HS-27A (cell line): ENCODE measurements at places on chromosomes 7 and 10.

DNA sequence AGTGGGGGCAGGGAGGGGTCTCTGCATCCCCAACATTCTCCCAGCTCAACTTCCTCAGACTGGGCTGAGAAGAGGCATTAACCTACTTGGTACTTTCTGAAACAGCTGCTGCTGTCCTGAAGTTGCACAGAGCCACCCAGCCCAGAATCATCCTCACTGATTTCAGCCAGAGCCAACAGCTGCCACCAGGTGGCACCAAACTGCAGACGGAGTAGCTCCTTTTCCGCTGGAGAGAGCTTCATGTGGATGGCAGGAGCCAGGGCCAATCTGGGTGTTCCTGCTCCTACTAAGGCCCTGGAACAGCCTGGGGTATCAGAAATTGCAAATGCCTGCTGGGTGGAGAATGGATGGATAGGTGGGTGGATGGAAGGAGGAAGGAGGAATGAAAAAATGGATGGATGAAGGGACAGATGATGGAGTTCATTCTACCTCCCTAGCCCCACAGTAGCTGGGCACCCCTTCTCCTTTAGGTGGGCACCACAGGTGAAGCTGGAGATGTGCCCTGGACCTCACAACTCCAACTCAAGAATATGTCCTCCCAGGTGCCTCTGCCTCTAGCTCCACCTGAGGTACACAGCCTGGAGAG is 11.8 kb upstream of the DRGX start:
- DNase-seq: no peak

DNA sequence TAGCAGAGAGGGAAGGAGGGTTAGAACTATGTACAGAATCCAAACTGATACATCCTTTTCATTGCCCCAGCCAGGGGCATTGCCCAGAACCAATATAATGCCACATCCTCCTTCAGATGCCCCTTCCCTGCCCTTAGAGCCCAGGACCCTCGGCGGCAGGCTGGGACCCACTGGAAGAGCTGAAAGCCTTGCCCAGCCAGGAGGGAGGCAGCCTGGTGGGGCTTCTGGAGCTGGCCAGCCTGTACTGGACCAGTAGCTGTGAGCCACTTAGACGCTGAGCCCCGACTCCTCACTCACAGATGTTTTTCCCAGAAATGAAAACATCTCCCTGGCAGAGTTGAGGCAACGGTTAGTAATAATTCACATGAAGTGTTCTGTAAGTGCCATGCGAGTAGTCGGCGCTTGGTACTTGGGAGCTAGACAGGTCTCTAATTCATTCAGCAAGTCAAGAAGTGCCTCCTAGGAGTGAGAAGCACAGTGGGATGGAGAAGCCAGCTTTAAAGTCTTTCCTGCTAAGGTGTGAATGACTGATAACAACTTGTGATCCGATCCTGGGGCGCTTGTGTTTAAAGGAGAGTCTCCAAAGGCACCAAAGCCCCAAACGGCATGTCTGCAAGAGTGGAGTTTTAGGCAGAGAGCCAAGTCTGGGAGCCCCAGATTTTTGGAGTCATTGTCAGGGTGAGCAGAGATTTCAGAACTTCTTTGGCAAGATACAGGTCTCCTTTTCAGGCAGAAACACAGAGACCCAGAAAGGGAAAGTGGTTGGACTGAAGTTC is 9.8 kb downstream of the VSIR start:
- no peak for DNase-seq

GRCh38 chr7:70338015-70338414 is 739.7 kb downstream of the AUTS2 start:
- no peak for DNase-seq

DNA sequence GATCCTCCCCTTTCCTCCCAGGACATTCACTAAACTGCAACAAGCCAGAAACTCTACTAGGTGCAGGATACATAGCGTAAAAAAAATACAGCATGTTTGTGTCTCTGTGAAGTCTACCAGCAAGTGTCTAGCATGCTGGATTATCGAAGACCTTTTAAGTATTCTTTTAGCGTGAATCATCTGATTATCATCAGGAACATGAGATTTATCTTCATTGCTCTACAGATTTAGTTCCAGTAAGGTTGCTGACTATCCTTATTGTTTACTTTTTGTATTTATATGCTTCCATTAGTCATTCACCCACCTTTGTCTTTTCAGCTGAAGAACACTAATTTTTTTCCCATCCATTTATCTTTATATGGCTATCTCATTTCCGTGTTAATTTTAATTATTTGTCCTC is 62.8 kb downstream of the PDZD8 start:
- no peak for DNase-seq

DNA sequence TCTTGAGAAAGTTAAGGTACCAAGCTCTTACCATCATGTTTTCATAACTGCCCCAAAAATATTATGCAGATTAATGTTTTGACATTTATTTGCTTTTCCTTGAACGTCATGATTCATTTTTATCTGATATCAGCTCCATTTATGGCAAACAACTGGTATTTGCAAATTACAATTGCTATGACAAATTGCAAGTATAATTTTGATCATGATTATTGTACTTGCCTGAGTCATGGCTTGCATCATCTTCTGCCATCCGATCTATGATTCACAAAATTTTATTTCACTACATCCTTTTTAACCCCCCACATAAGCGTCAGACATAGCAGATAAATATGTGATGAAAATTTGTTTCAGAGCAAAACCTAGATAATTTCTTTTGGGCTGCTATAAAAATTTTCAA is 155.0 kb downstream of the STK31 start:
- DNase-seq: peak; percentile 50

DNA sequence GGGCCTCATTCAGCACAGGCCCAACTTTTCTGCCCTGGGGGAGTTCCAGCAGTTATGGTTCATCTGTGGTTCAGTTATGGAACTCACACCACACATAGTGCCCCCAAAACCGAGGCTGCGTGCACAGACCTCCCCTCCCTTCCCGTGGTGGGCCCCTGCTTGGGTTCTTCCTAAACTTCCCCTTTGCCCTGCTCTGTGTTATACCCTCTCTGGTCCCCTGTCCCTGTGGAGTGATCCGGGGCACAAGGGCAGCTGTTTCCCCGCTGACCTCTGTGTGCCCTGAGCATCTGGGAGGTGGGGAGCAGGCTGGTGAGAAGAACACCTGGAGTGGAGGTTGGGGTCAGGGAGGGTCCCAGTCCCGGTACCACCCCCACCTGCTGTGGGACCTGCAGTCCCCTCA is 39.4 kb downstream of the HTRA1 start:
- DNase-seq: no peak

DNA sequence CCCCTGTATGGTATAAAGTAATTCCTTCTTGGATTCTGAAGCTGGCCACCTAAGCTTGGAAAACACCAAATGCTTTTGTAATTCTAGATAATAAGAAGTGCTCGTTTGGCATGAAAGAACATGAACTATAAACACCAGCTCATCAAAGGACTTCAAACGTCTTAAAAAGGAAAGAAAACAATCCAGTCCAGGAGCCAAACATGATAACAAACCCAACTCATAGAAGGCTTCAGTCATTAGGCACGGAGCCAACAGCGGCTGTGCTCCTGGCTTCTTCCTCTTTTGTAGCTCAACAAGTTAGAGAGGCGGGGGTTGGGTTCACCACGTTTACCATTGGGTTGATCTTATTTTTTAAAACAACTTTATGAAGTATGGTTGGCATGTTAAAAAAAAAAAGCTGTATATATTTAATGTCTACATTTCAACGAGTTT is 56.4 kb upstream of the ECHDC3 start:
- DNase-seq: no peak

DNA sequence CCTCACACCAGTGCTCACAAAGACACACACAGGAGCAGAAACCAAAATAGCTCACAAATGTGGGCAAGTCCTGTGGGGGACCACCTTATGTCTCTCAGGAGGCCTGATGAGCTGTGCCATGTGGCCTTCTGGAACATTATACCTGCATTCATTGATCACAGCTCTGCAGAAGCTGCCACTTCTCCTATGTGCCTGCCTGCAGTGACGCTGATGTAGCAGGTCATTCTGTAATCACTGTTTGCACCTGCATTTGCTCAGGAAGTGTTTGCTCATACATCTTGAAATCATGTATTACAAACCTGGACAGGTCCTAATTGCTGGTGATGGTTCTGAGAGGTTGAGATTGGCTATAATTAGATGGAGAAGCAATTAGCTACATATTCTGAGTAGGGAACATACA is 310.2 kb downstream of the AUTS2 start:
- DNase-seq: no peak

DNA sequence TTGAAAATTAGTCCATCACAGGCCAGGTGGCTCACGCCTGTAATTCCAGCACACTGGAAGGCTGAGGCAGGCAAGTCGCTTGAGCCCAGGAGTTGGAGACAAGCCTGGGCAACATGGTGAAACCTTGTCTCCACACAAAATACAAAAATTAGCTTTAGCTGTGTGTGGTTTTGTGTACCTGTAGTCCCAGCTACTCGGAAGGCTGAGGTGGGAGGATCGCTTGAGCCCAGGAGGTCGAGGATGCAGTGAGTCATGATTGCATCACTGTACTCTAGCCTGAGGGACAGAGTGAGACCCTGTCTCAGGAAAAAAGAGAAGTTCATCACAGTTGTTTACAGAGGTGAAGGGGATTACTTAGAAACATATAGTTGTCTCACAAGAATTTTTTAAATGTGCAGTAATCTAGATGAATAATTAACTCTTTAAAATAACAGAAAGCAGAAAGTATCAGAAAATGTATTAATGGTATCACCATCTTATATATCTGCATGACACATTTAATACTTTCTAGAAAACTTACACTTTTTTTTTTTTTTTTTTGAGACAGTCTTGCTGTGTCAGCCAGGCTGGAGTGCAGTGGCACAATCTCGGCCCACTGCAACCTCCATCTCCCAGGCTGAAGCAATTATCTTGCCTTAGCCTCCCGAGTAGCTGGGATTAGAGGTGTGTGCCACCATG is 8.9 kb downstream of the LCOR start:
- no peak for DNase-seq
